Activated CD4-positive, alpha-beta T cell treated with anti-CD3 and anti-CD28 coated beads, Interleukin-2, Interleukin-4, amounts not matched to agents 100 ng/mL and 50 ng/mL, durations not matched to agents 16 hours and 8 hours (primary cell): ENCODE measurements at places on chromosomes 2 and 18.

DNA sequence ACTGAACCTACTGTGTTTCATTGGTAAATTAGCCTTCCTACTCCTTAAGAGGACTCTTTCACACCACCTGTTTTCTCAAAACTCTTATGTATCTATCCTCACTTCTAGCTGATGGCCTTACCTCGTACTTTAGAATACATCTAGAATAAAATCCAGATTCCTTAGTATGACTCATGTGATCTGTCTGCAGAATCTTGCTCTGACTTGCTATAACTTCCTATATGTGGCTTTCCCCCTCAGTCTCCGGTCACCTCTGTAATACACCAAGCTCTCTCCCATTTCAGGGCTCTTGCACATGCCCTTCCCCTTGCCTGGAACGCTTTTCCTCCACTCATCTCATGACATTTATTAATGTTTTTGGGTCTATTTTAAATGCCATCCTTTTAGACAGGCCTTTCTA is 95.6 kb upstream of the LHCGR start:
- DNase-seq, result no peak

- no peak for DNase-seq
Measured at GRCh38 chr2:136332436-136333095, 214.6 kb upstream of the CXCR4 start.

DNA sequence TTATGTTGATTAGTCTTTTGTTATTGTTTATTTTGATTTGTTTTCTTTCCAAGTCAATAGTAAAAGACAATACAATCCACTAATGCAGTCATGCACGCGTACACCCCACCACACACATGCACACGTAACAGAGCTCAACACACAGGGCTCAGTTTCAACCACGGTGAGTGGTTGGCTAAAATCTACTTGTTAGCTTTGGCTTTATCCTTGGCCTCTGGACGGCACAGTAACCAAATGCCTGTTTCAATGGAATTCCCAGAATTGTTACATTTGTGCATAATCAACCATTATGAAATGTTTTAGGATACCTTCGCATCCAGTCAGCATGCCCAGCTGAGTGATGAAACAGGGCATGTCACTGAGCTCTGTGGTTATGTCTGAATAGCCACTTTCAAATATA is 53.2 kb downstream of the NYAP2 start:
- no peak for DNase-seq

DNA sequence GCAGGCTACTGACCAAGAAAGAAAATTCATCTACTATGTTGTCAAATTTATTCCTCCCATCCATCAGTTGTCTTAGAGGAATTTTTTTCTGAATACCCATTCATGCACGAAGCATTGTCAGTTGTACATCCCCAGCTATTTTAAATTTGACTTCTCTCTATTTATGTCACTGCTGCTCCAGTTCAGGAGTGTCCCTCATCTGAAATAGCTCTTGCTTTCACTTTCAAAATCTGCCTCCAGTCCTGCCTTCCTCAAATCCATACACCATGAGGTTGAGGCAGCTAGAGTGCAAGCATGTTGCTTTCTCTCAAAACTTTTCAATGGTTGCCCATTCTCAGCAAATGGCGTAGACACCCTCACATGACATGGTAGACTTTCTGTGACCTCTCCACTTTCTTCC is 335.4 kb upstream of the CDH2 start:
- DNase-seq, result no peak

DNA sequence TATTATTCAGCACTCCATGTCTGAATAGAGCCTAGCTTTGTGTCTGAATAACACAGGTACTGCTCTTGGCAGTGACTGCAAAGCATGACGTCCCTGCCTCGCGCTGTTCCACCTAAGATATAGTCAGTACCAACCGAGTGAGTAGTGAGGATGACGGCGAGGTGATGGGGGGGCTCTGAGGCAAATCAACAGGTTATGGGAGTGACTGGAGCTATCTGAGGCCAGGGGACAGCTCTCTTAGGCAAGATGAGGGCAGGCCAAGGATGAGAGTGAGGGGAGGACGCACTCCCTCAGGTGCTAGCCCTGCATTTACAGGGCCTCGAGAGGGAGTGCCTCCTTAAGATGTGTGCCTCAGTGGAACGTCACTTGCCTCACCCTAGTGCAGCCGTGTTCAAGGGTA is 28.1 kb upstream of the NOTO start:
- DNase-seq, result no peak

GRCh38 chr18:56568986-56569385 is 69.4 kb downstream of the TXNL1 start:
- DNase-seq, result no peak

DNA sequence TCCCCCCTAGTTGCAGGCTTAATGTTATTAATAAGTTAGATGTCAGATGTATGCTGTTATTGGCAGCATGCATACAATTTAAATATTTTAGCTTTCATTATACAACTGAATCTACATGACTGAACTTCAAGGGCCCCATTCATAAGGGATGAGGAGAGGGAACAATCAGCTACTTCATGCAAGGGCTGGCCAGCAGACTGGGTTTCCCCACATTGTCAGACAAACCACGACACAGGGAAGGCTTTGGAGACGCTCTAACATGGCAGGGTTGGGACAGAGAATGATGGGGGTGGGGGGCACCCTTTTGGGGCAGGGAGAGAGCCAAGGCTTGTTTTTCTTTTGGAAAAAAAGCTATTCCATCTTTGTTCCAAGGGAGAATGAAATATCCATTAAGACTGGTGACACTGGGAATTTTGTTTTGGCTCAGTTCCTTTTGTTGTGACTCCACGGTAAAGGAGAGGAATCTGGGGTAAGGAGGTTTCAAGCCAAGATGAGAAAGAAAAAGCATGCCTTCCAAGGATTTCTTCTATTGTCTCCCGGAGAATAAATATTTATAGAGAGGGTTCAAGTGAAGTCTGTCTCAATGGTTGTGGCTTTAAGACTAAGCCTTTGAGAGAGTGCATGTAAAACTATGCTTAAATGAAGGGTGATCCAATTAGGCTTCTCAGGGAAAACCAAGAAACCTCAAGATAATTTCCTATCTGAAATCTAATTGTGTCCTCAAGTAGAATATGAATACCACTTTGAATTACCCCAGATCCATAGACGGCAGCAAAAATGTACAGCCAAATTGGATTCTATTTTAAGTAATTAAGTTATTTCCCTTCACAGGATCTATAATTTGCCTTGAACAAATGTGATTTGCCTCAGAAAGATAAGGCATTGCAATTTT is 5.4 kb downstream of the CXCR4 start:
- DNase-seq, result no peak

DNA sequence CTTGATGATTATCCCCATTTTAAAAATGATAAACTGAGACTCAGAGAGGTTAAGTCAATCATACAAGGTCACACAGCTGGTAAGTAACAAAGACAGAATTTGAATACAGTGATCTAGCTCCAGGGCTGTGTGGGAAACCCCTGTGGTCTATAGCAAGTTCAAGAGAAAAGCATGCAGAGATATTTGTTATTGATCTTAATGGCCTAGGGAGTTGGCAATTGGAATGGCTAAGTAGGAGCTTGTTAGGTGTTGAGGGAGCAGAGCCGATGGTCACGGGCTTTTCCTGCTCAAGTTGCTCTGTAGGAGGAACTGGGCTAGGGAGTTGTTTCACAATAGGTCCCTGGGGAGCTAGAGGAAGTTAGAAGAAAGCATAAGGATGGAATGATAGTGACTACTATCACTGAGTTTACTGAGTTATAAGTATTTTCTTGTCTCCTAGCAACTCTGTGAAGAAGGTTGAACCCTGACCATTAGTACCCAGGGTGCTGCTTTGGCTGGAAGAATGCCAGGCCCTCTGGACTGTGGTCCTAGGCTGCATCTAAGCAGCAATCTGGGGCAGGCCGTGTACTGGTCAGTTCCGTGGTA is 30.0 kb downstream of the RNF125 start:
- DNase-seq, result no peak

DNA sequence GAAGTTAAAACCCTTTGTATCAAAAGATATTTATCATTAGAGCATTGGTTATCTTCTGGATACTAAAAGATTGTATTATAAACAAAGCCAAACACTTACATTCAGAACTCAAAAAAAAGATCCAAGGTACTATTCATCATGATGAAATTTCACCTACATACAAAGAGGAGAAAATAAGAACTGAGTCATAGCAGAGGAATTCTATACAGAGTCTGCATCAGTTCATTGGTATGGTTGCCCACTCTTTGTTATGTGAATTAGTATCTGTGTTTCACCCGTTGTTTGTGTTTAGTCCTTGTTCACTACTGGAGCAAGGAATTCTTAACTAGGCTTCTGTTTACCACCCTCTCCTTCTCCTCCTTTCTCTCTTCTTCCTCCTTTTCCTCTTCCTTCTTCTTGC is 157.9 kb downstream of the LNPK start:
- DNase-seq, result no peak
